Uterus (tissue), 4 donors: ENCODE measurements at places on chromosomes 3 and 15.
A peak's percentile ranks its signal among the peaks of the same experiment; 100 is the strongest.

- DNase-seq = no peak
- H3K36me3 ChIP-seq = no peaks in the 10 kb centered on the region
- no peak overlapping the region for H3K4me3 ChIP-seq
- no peaks in the 10 kb centered on the region for H3K4me1 ChIP-seq
- no peaks in the 10 kb centered on the region for H3K27me3 ChIP-seq
These were observed 3.3 kb upstream of the CD96 start for GRCh38 chr3:111538681-111539083.

DNA sequence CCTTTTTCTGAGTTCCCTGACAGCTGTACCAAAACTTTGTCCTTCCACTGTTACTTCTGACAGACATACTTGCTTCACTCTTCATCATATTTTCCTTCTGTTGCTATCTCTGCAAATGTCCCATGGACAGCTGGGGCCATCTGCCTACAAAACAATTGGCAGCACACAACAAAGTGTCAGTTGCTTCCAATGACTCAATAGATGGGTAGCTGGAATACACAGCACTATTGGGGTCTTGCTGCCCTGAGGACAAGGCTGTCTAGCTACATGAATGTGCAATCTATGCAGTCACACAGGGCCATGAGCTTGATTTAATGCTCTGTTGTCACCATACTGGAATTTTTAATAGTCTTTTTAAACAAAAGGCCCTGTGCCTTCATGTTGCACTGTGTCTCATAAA is 192.8 kb downstream of the DTWD1 start:
- no peaks in the 10 kb centered on the region for H3K27me3 ChIP-seq
- H3K4me3 ChIP-seq = no peak overlapping the region
- H3K36me3 ChIP-seq = no peaks in the 10 kb centered on the region
- H3K27ac ChIP-seq = no peak overlapping the region
- peaks cover 14% of the 10 kb centered on the region for H3K4me1 ChIP-seq

DNA sequence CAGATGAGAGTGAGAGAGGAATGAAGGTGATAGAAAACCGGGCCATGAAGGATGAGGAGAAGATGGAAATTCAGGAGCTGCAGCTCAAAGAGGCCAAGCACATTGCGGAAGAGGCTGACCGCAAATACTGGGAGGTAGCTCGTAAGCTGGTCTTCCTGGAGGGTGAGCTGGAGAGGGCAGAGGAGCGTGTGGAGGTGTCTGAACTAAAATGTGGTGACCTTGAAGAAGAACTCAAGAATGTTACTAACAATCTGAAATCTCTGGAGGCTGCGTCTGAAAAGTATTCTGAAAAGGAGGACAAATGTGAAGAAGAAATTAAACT is 88.9 kb downstream of the EOMES start:
- no peaks in the 10 kb centered on the region for H3K27me3 ChIP-seq
- DNase-seq = no peak
- H3K36me3 ChIP-seq = no peaks in the 10 kb centered on the region
- peak overlapping the region; percentile 85 for H3K27ac ChIP-seq
- peak overlapping the region; percentile 37 for H3K4me3 ChIP-seq
- no peaks in the 10 kb centered on the region for H3K4me1 ChIP-seq

- H3K27me3 ChIP-seq = no peaks in the 10 kb centered on the region
- no peak overlapping the region for H3K27ac ChIP-seq
- no peaks in the 10 kb centered on the region for H3K36me3 ChIP-seq
These were observed 693.0 kb upstream of the CADM2 start for GRCh38 chr3:84265768-84266167.

DNA sequence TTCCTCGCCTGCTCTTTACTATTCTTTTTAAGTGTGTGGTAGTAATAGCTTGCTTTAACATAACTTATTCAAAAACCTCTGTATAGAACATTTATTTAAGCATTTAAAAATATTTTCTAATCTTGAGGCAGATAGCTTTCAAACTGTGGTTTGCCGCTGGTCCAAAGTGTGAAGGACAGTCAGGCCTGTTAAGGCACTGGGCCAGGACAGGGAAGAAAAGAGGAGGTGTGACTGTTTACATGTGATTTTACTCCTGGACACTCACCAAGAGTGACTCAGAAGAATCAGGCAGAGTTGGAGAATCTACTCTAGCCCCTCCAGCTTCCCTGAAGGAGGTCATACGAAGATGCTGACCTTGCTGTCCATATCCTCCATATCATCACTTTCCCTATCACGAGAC is 44.7 kb downstream of the CEP152 start:
- H3K36me3 ChIP-seq = no peaks in the 10 kb centered on the region
- H3K27ac ChIP-seq = no peak overlapping the region
- H3K4me3 ChIP-seq = no peak overlapping the region
- no peaks in the 10 kb centered on the region for H3K27me3 ChIP-seq

GRCh38 chr15:69793781-69794451 is 303.8 kb downstream of the TLE3 start:
- no peak for DNase-seq
- no peaks in the 10 kb centered on the region for H3K36me3 ChIP-seq
- no peak overlapping the region for H3K27ac ChIP-seq
- H3K4me1 ChIP-seq = no peaks in the 10 kb centered on the region
- no peak overlapping the region for H3K4me3 ChIP-seq

- H3K27ac ChIP-seq = no peak overlapping the region
- H3K4me1 ChIP-seq = no peaks in the 10 kb centered on the region
- H3K4me3 ChIP-seq = no peak overlapping the region
- no peaks in the 10 kb centered on the region for H3K36me3 ChIP-seq
These were observed 142.3 kb upstream of the RASGRP1 start for GRCh38 chr15:38706956-38707355.

DNA sequence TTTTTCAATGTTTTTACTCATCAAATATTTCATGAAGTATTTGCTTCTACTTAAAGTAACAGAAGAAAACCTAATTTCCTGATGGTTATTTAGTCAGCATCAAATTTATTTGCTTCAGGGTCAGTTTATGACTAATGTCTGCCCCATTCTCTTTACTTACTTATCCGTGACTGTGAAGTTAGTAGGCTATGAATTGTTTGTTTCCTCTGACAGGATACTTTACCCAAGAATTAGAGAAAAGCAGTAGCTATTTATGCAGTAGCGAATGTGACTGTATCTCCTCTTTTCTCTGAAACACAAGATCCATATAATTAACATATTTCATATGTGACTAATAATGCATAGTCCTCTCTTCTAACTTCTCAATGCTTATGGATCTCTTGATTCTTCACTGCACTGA is 329.9 kb upstream of the ROBO1 start:
- H3K4me1 ChIP-seq = no peaks in the 10 kb centered on the region
- H3K27ac ChIP-seq = no peak overlapping the region
- no peak for DNase-seq
- no peaks in the 10 kb centered on the region for H3K36me3 ChIP-seq
- no peaks in the 10 kb centered on the region for H3K27me3 ChIP-seq
- no peak overlapping the region for H3K4me3 ChIP-seq

GRCh38 chr15:96146726-96147125 is 183.8 kb upstream of the NR2F2 start:
- no peak overlapping the region for H3K4me3 ChIP-seq
- no peaks in the 10 kb centered on the region for H3K36me3 ChIP-seq
- no peaks in the 10 kb centered on the region for H3K4me1 ChIP-seq
- H3K27me3 ChIP-seq = no peaks in the 10 kb centered on the region
- DNase-seq = no peak
- H3K27ac ChIP-seq = no peak overlapping the region

- no peaks in the 10 kb centered on the region for H3K4me1 ChIP-seq
- H3K36me3 ChIP-seq = no peaks in the 10 kb centered on the region
- no peaks in the 10 kb centered on the region for H3K27me3 ChIP-seq
These were observed 22.7 kb upstream of the CHD2 start for GRCh38 chr15:92877416-92877815.

GRCh38 chr15:88649286-88649733 is 10.5 kb downstream of the ISG20 start:
- H3K4me1 ChIP-seq = no peaks in the 10 kb centered on the region
- no peaks in the 10 kb centered on the region for H3K36me3 ChIP-seq
- no peak overlapping the region for H3K27ac ChIP-seq
- no peak overlapping the region for H3K4me3 ChIP-seq
- H3K27me3 ChIP-seq = no peaks in the 10 kb centered on the region

- H3K36me3 ChIP-seq = no peaks in the 10 kb centered on the region
- H3K4me3 ChIP-seq = no peak overlapping the region
- no peaks in the 10 kb centered on the region for H3K4me1 ChIP-seq
- no peak overlapping the region for H3K27ac ChIP-seq
- no peaks in the 10 kb centered on the region for H3K27me3 ChIP-seq
- DNase-seq = no peak
These were observed 8.9 kb downstream of the GYG1 start for GRCh38 chr3:149000206-149000745.

DNA sequence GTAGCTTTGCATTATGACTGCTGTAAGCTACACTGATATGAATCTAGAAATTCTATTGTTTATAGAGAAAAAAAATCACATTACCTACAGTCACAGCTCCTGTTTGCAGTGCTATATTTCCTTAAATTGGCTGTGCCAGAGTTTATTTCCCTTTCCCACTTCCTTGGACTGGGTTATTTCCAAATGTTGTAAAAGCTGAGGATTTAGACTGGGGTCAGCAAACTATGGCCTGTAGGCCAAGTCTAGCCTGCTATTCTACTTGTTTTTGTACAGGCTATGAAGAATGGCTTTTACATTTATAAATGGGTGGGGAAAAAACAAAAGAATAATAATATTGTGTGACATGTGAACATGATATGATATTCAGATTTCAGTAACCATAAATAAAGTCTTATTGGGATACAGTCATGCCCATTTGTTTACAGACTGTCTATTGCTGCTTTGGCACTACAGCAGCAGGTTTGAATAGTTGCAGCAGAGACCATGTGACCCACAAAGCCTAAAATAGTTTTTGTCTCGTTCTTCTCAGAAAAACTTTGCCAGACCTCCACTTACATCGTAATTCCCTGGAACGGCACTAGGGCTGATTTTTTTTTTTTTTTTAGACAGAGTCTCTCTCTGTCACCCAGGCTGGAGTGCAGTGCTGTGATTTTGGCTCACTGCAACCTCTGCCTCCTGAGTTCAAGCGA is 7.8 kb downstream of the GLDN start:
- H3K4me1 ChIP-seq = no peaks in the 10 kb centered on the region
- H3K27me3 ChIP-seq = no peaks in the 10 kb centered on the region
- no peak for DNase-seq
- peak overlapping the region; percentile 15 for H3K27ac ChIP-seq
- H3K36me3 ChIP-seq = no peaks in the 10 kb centered on the region

GRCh38 chr3:32835961-32836360 is 18.2 kb downstream of the TRIM71 start:
- no peaks in the 10 kb centered on the region for H3K4me1 ChIP-seq
- no peak overlapping the region for H3K4me3 ChIP-seq
- H3K36me3 ChIP-seq = no peaks in the 10 kb centered on the region
- no peak overlapping the region for H3K27ac ChIP-seq
- DNase-seq = no peak
- H3K27me3 ChIP-seq = no peaks in the 10 kb centered on the region

DNA sequence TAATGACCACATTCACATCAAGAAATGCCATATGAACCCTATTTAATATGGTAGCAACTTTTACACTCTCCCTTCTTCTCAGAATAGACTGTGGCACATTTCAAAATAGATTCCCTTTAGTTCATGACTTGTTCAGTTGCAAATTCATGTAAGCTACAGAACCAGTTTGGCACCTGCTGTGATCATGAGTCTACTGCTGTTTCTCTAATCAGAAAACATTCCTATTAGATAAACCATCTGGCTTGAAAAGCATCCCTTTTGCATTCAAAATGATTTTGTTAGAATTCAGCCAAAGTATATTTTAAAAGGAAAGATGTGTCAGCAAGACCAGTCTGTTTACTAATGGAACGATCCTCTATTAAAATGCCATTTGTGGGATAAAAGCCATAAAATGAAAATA is 304.4 kb downstream of the BCHE start:
- no peaks in the 10 kb centered on the region for H3K4me1 ChIP-seq
- H3K27ac ChIP-seq = no peak overlapping the region
- no peaks in the 10 kb centered on the region for H3K36me3 ChIP-seq

GRCh38 chr15:81264072-81264857 is 59.7 kb downstream of the STARD5 start:
- H3K27ac ChIP-seq = no peak overlapping the region
- no peak for DNase-seq
- peaks cover 5% of the 10 kb centered on the region for H3K4me1 ChIP-seq
- no peaks in the 10 kb centered on the region for H3K36me3 ChIP-seq
- H3K4me3 ChIP-seq = no peak overlapping the region
- H3K27me3 ChIP-seq = no peaks in the 10 kb centered on the region

GRCh38 chr15:74392451-74392830 is 25.0 kb upstream of the CYP11A1 start:
- DNase-seq = no peak
- H3K27ac ChIP-seq = no peak overlapping the region

GRCh38 chr3:125236331-125236903 is 23.9 kb upstream of the SLC12A8 start:
- no peaks in the 10 kb centered on the region for H3K36me3 ChIP-seq
- no peak overlapping the region for H3K4me3 ChIP-seq
- H3K27me3 ChIP-seq = no peaks in the 10 kb centered on the region
- DNase-seq = no peak
- no peak overlapping the region for H3K27ac ChIP-seq
- no peaks in the 10 kb centered on the region for H3K4me1 ChIP-seq

- no peak overlapping the region for H3K4me3 ChIP-seq
- H3K4me1 ChIP-seq = no peaks in the 10 kb centered on the region
- H3K27me3 ChIP-seq = no peaks in the 10 kb centered on the region
- H3K27ac ChIP-seq = no peak overlapping the region
- no peak for DNase-seq
- H3K36me3 ChIP-seq = no peaks in the 10 kb centered on the region
These were observed 45.2 kb upstream of the ARRDC4 start for GRCh38 chr15:97915261-97915660.

DNA sequence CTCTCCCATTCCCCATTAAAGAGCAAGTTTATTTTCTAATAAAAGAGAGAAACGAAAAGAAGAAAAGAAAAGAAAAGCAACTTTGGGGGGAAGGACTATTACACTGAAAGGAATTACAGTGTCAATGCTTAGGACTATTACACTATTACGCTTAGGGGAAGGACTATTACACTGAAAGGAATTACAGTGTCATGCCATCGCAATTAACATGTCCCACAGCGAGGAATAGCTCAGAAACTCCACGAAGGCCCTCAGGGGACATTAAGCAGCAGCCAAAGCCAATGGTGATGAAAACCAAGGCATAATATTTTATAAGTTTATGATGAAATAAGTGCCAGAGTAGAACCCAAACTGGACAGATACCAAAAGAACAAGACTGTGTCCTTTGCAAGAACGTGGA is 22.1 kb upstream of the DET1 start:
- H3K4me1 ChIP-seq = no peaks in the 10 kb centered on the region
- no peaks in the 10 kb centered on the region for H3K36me3 ChIP-seq
- H3K27me3 ChIP-seq = no peaks in the 10 kb centered on the region
- no peak overlapping the region for H3K4me3 ChIP-seq
- no peak for DNase-seq

GRCh38 chr15:68510558-68510957 is 68.2 kb upstream of the CORO2B start:
- H3K4me1 ChIP-seq = peaks cover 10% of the 10 kb centered on the region
- peak overlapping the region; percentile 92 for H3K27ac ChIP-seq
- no peaks in the 10 kb centered on the region for H3K36me3 ChIP-seq
- H3K4me3 ChIP-seq = no peak overlapping the region
